ENCODE measurements at places on chromosomes 7 and 10.
A peak's percentile ranks its signal among the peaks of the same experiment; 100 is the strongest.

DNA sequence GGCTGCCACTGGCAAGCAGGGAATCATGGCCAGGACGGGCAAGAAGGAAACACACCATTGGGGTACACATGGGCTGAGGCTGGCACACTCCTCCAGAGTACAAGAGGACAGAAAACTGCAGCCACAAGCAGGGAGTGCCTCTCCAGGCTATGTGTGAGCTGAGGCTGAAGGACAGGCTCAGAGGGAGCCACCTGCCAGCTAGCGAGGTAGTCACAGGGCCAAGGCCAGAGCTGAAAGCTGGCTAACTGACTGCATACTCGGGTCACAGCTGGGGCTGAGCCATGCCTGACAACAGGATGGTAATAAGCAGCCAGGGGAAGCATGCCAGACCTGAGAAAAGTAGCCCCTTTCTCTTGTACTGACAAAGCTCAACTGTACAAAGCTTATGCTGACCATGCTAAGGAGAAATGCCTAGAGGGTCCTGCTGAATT lies 52.0 kb downstream of the KIF5B start:
- peak; percentile 35 for DNase-seq

DNA sequence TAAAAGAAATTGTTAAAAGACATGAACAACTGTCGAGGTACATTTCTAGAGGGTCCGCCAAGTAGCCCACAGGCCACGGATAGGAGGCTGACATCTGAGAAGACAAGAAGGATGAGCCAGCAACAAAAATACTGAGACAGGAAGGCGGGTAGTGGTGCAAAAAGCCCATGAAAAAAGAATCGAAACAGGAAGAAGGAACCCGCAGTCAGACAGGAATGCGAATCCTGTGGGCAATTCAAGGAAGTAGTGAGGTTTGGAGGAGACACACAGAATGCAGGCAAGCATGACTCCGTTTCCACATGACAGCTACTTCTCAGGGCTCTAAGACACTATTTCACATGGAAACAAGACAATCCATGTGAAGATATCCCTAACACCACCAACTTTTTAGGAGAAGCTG lies 125.2 kb downstream of the DOCK4 start:
- no peak for DNase-seq

DNA sequence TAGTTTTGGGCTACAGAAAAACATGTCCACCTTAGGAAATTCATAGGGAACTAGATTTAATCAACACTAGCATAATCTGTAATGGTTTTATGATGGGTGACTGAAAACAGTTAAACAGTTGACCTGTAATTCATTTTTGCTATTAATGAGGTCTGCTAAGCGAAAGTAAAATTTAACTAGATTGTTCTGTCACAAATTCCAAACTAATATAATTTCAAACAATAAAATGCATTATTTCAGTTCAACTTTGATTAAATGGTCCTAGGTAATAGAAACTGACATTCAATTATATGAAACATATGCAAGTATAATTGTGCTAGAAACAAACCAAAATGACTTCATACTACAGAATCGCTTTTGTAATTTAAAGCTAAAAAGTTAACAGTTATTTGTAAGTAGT lies 6.9 kb downstream of the NOC3L start:
- no peak for DNase-seq

GRCh38 chr7:50798126-50798525 lies 15.4 kb upstream of the GRB10 start:
- no peak for DNase-seq

GRCh38 chr7:37047260-37047659 lies 323.0 kb upstream of the AOAH start:
- DNase-seq, result no peak

Data from activated T-cell treated with anti-CD3 and anti-CD28 coated beads, Interleukin-2, amount 50 U/mL, for 48 hours (primary cell).